Activated CD8-positive, alpha-beta memory T cell treated with anti-CD3 and anti-CD28 coated beads for 4 hours (primary cell): ENCODE measurements at places on chromosomes 16 and 17.

DNA sequence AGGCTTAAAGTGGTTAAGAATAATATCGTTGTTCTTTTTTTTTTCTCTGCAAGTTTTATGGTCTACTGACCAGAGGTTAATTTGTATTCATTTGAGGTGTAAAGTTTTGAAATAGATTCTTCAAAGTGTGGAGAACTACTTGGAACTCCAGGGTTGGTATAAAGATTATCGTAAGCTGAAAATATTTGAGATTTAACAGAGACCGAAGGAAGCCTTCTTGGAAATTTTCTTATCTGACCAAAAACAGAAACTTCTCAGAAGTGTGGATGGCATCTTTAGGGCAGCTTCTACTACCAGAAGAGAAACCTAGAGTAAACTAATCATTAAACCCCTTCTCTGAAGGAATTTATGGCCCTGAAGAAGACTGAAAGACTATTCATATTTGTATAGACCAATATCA, 206.8 kb upstream of the MON1B start:
- DNase-seq = no peak

DNA sequence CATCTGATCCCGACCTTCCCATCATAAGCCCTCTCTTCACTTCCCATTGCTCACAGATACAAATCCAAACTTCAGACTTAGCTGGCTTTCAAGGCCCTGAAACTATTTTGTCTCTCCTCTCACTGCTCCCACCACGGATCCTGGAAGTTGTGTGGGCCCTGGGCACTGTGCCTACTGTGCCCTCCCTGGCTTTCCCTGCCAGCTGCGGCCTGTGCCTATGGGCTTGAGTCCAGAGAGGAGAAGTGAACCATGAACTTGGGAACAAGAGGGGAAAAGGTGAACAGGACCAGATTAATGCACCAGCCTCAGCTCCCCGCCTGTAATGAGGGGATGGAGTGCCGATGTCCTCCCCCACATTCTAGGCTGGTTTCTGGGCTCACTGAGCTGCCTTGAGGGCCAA, 18.9 kb upstream of the KCNJ12 start:
- DNase-seq = no peak

DNA sequence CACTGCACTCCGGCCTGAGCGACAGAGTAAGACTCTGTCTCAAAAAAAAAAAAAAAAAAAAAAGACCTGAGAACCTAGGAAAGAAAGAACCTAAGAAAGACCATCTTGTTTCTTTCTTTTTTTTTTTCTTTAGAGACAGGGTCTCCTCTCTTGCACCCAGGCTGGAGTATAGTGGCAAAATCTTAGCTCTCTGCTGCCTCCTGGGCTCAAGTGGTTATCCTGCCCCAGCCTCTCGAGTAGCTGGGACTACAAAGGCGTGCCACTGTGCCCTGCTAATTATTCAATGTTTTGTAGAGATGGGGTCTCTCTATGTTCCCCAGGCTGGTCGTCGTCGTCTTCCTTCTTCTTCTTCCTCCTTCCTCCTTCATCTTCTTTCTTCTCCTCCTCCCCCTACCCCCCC, 7.8 kb upstream of the BIRC5 start:
- DNase-seq = no peak

DNA sequence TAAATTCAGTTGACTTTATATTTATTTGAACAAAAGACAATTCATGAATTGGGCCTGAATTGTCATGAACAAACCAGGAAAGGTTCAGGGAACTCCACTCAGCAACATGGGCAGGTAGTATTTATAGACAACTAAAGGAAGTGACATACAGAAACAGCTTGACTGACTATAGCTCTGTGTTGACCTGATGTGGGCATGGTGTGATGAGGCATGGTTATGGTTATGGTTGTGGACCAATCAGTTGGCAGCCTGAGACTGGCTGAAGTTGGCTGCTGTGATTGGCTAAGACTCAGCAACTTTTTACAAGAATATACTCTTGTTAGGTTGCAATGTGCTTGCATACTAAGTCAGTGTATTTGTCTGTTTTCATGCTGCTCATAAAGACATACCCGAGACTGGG, 108.4 kb downstream of the HS3ST3B1 start:
- DNase-seq = no peak

GRCh38 chr17:11738151-11738550, 139.9 kb downstream of the DNAH9 start:
- DNase-seq = no peak

DNA sequence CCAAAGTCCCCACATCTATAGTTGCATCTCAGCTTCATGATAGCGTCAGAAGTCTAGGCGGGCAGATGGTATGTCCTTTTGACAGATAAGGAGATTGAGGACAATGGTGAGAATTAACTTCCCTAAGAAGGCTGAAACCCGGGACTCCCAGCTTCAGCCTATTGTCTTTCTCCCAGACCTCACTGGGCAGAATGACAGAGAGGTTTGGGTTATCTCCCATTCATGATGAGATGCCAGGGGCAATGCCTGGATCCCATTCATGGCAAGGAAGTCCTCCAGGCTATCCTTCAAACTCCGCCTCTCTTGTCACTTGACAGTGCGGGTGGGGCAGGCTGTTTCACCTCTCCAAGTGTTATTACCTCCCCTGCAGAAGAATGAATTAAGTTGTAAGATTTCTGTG, 100.3 kb downstream of the IRX5 start:
- no peak for DNase-seq
